Astrocyte (in vitro differentiated cells and primary cell): ENCODE measurements at places on chromosomes 2 and 18. TPM values are rescaled to one million over a fixed set of nuclear protein-coding genes. Genes with fewer than 3 reads are reported as not detected.
A peak's percentile ranks its signal among the peaks of the same experiment; 100 is the strongest.

DNA sequence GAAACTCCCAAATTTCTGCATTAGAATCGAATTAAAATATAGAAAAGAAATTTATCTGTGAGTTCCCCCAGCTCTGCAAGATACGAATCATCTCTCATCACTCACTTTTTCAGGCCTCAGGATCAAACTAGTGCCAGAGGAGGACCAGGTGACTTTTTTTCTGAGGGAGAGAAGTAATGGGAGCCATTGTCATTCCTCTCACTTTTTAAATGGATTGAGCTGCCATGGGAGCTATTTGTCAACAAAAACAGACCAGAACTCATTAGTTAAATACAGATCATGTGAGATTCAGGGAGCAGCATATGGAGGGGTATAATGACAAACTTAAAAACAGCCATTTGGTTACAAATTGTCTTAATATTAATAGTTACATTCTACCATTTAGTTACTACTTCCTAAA, 594.4 kb downstream of the DPP10 start:
- DNase-seq, result no peak

DNA sequence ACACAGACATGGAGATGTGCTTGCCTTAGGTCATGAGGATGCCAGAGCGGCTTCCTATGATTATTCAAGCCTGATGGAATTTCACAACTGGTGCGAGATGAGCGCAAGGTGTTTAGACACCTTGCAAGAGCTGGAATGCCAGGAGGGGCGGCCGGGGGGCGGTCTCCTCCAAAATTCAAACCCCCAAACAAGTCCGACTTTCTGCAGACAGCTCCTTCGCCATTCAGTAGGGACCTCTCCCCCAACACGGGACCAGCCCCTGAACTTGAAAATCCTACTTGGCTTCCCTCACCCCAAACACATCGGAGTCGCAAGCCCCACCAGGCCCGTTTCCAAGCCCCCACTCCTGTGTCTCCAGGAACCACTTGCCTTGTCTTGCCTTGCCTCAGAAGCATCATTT, 64.8 kb upstream of the ID2 start:
- no peak for DNase-seq

DNA sequence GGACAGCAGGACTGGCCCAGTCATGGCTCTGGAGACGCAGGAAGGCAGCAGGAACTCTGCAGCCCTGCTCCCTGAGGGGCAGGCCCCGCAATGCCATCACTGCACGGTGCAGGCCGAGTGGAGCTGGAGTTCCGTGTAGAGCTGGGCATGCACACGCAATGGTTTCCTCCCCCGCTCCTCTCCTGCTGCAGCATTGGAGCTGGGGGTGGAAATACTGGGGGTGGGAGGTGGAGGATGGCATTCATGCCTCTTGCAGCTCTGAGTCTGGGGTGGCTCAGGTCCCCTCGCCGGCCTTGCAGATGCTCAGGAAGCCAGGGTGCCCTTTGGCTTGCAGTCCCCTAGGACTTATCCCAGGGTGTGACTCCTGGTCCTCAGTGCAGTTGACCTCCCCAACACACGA, 78.3 kb upstream of the ASB18 start:
- DNase-seq, result no peak

DNA sequence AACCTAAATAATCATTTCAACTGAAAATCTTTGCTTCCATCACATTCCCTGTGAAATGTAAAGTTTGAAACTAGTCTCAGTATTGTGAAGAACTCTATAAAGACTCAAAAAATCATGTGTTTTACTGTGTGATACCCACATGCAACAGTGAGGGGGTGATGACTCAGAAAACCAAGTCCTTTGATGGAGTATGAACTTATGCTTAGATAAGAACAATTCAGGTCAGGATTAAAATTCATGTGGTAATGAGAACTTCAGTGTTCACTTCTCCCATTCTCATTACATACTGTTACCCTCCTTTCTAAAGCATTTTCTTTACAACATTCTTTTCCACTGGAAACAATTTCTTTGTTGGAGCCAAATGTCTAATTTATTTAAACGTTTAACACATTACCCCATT, 360.2 kb downstream of the FSIP2 start:
- DNase-seq, result peak; percentile 78

DNA sequence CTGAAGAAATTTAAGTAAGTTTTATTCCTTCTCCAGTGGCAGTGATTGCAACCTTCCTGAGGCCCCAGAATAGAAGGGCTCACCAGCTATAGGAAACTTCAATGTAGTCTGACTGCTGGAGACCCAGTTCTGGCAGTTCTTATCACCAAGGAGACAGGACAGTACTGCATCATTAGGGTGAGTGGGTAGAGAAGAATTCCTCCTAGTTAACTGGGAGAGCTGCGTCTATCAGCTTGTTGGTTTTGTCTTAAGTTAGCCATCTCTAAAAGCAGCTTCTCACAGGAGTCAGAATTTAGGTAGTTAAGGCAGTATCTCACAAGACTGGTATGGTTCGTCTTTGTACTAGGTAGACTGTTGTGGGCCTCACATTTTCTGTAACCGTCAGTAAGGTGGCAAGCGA, 3.3 kb upstream of the MSTN start:
- no peak for DNase-seq

DNA sequence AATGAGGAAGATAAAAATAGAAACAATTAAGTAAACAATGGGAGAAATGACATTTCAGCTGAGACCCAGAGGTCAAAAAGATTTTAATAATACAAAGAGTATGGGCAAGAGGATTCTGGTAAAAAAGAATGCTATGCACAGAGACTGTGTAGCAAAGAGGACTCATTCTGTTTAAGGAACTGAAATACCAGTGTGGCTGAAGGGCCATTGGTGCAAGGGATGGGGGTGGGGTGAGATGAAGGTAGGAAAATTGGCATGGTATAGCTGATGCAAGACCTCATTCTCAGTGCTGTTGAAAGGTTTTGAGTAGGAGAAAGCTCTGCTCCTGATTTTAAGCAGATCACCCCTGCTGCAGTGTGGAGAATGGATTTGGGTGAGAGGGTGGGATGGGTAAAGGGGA, 10.8 kb downstream of the GALNT1 start:
- DNase-seq, result no peak

GRCh38 chr18:3193331-3193730, 26.4 kb downstream of the MYOM1 start:
- DNase-seq, result no peak

GRCh38 chr2:108069515-108070310, 83.4 kb downstream of the SLC5A7 start:
- no peak for DNase-seq

DNA sequence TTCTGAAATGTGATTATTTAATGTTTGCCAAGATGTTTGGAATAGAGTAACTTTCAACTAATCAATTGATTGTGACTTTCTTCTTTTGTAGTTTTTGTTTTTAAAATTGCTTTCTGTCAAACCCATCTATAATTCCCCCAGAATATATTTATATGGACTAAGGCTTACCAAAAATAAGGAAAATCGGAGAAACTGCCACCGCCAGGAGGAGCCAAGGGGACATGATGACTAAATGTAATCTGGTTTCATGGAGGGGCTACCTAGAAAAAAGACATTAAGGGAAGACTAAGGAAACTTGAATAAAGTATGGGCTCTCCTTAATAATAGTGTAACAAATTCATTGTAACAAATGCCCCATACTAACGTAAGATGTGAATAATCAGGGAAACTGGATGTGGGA, 19.5 kb downstream of the BOLA3 start:
- no peak for DNase-seq

DNA sequence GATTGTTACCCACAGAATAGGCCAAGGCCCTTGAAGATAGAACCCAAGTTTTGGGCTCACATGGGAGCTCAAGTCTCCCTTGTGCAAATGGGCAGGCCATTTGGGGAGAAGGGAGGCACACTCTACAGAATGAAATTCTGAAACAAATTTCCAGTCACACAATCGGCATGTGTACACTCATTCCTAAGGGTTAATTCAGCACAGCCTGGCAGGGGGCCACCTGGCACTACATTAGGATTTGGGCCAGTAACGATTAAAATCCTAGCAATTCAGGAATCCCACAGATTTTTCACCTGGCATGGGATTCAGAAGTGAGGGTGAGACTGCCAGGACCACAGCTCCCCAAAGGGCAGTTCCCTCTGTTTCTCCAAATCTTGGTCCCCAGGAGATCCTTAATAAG, 46.4 kb downstream of the BMP10 start:
- peak; percentile 79 for DNase-seq

GRCh38 chr2:122079844-122080243, 324.4 kb downstream of the TSN start:
- DNase-seq, result no peak

GRCh38 chr2:8300905-8301304, 381.0 kb upstream of the ID2 start:
- no peak for DNase-seq

- DNase-seq, result no peak
These were observed 124.0 kb upstream of the CAVIN2 start for GRCh38 chr2:191970867-191971266.

GRCh38 chr2:217127744-217128143, 267.9 kb upstream of the TNP1 start:
- peak; percentile 50 for DNase-seq

- DNase-seq, result peak; percentile 64
These were observed 29.1 kb upstream of the CSRNP3 start for GRCh38 chr2:165440367-165440766.

DNA sequence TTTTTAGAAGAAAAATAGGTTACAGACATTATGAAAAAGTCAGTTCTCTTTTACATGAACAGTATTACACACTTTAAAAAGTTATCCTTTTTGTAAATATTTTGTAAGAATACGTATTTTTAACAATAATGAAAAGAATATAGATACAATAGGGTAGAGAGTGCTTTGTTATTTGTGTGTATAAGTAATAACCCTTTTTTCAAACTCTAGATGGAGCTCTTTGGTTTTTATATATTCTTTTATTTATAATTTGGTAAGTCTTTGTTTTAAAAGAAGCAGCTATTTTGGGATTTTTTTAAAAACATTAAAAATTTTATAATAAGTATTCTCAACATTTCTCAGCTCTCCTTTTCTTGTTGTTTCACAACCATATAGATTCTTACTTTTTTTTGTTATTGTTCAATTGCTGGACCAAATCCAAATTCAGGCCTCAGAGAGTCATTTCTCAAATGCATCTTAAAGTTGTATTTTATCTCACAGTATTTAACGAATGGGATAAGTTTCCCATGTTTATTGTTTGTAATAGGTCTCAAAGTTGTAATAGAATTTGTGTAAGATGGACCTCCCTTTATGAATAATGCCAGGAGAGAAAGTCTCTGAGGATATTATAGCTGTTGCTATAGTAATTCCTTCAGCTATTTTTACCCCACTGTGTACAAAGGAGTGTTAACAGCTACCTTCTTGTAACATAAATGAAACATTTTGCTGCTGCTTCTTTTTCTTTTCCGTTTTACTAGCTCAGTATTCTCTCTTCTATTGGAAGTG, 46.4 kb downstream of the ACYP2 start:
- DNase-seq, result no peak

GRCh38 chr2:47293976-47294375, 109.0 kb upstream of the MSH2 start:
- no peak for DNase-seq

DNA sequence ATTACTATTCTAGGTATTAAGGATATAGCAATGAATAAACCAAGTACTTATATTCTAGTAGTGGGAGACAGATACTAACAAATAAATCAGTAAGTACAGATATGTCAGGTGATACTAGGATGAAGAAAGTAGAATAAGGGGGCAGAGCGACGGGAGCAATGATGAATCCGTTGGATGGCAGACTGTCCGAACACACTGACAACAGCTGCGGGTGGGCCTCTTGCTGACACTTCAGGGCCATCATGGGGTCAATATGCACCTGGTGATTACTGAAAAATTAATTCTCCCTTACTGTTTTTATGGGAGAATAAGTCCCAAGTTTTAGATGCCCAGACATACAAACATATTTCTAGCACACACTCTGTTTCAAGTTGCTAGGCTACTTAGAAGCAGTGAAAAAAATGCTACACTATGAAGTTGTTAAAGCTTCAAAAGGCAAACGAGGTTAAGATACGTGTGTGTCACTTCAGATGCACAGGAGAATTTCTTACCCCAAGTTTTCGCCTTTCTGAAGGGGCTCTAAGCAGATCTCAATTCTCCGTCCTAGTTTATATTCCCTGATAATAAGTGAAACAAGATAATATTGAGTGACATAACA, 78.7 kb downstream of the USP40 start:
- peak; percentile 54 for DNase-seq

GRCh38 chr2:221518935-221519625, 53.0 kb downstream of the EPHA4 start:
- DNase-seq, result peak; percentile 65

- peak; percentile 68 for DNase-seq
These were observed 580 bp upstream of the NDUFV2 start for GRCh38 chr18:9101730-9102507.

DNA sequence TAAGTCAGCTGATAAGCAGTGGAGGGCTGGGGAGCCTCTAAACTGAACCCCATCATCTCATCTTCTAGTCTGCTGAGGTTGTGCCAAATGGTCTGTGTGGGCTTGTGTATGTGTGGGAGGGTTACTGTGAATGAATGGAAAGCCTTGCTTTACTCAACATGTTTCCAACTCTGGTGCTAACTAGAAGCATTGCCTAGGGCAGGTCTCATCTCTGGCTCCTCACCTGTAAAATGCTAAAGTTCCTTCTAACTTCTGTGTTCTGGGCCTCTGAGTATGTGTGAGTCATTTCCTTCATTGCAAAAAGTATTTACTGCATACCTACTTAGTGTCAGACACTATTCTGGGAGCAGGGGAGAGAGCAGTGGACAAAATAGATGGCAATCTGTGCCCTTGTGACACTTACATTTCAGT, 1.3 kb downstream of the LIPG start:
- DNase-seq, result peak; percentile 47

GRCh38 chr18:2986150-2986865, 26.6 kb downstream of the LPIN2 start:
- no peak for DNase-seq

GRCh38 chr2:39701137-39701536, 35.4 kb downstream of the TMEM178A start:
- DNase-seq, result no peak

- DNase-seq, result no peak
These were observed 59.2 kb upstream of the CSRNP3 start for GRCh38 chr2:165410276-165410675.

GRCh38 chr2:240620149-240620731, 5.0 kb upstream of the GPR35 start:
- DNase-seq, result no peak

- peak; percentile 49 for DNase-seq
These were observed 111.0 kb downstream of the RBM43 start for GRCh38 chr2:151150331-151151320.

SCN9A gene
- total RNA-seq, result 7.8 and 8.7 TPM in 2 replicates

ALPG gene
- 0.19 and 0.27 TPM in 2 replicates for total RNA-seq

SLC30A3 gene
- 0.16 and 0.34 TPM in 2 replicates for total RNA-seq

POTEI gene
- 0.32 and 0.50 TPM in 2 replicates for total RNA-seq

LIMS4 gene
- 1.3 and 3.7 TPM in 2 replicates for total RNA-seq

MARCO gene
- total RNA-seq, result not detected in 2 replicates

SP100 gene
- 169 and 186 TPM in 2 replicates for total RNA-seq

AQP12B gene
- total RNA-seq, result not detected in 2 replicates

ARHGEF4 gene
- total RNA-seq, result 3.3 and 4.8 TPM in 2 replicates

KIAA1328 gene
- 3.7 and 4.2 TPM in 2 replicates for total RNA-seq

TUBA3E gene
- total RNA-seq, result not detected in 2 replicates

MYCN gene
- total RNA-seq, result 2.1 and 2.6 TPM in 2 replicates

CCDC178 gene
- total RNA-seq, result 0.30 TPM in 1 of 2 replicates, not detected in the other

OTOS gene
- total RNA-seq, result not detected in 2 replicates
